ENCODE measurements at places on chromosomes 3 and 15. TPM values are rescaled to one million over a fixed set of nuclear protein-coding genes. Genes with fewer than 3 reads are reported as not detected.
A peak's percentile ranks its signal among the peaks of the same experiment; 100 is the strongest.

DNA sequence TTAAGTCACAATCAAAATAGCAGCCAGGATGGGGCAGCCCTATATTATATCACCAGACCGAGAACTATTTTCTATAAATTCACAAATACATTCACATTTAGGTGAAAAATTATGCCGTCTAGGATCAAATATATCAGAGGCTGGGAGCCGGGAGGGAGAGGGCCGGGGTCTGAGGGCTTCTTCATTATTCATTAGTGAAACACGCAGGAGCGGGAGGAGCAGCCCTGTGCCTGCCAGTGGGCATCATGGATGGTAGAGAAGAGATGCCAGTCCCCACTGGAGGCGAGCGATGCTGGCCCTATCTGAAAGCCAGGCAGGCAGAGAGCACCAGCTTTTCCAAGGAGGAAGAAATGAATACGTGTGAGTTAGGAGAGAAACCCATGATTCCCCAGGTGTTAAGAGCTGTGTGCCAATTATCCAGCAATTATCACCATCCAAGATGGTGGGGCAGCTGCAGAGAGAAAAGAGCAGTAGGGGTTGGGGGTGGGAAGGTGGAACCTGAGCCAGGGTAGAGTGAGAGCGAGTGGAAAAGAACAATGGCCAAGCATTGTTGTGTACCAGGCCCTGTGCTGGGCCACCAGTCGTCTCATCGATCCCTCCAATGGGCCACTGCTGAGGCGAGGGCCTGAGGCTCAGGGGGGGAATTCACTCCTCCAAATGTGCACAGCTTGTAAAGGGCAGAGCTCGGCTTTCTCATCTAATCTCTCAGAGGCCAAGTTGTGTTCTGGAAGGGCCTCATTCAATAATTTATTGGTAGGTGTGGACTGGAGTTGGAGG lies 261.3 kb upstream of the TLE3 start:
- DNase-seq = no peak

- no peak for DNase-seq
These were observed 77.0 kb upstream of the SEC13 start for GRCh38 chr3:10397879-10398278.

GRCh38 chr3:46130631-46131310 lies 77.3 kb downstream of the CCR1 start:
- no peak for DNase-seq

Gene SLC9C1
- total RNA-seq = 0.94 TPM

Gene LDHAL6B
- not detected for total RNA-seq

Gene GRM7
- 2.1 TPM for total RNA-seq

DNA sequence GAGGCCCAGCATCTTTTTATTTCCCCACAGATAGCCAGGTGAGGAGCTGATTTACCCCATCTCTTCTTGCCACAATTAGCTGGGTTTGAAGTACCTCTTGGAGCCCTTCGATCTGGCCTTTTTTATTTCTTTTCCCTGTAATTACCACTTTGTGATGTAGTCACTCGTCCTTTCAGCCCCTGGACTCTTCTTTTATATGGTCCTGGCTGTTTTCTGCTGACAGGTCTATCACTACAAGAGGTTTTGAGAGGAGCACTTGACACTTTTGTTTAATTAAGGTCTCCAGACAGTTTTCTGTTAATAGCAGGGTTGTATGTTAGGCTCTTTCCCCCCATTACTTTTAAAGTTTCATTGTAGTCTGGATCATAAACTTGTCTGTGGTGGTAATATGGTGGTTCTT lies 11.8 kb downstream of the ATXN7 start:
- DNase-seq = no peak

DNA sequence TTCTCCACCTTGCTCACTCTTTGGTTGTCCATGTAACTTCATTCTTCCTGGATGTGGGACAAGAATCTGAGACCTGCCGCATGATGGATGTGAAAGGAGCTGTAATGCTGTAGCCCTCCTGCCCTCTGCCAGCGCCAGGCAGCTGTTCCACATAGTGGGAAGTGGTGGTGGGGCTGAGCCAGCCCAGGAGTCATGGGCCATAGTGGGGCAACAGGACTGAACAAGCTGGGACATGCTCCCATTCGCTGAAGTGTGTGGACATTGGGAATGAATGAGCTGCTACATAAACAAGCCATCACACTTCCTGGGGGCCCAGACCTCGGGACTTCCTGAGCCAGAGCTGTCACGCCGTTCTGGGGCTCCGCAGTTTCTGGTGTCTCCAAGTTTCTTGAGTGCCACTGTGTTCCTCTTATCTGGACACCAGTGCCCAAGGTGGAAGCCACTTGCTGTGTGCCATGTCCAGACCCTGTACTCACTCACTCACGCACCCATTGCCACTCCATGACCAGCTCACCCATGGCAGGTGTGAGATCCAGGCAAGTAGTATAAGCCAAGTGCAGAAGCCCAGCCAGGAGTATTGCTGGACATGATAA lies 624.3 kb upstream of the EPHA6 start:
- no peak for DNase-seq

Gene RASL12
- 23.0 TPM for total RNA-seq

- no peak for DNase-seq
These were observed 36.1 kb downstream of the TYRO3 start for GRCh38 chr15:41594801-41595746.

Gene GP9
- total RNA-seq = 0.53 TPM

- peak; percentile 91 for DNase-seq
These were observed 109.7 kb upstream of the GALNT15 start for GRCh38 chr3:16064642-16065414.

DNA sequence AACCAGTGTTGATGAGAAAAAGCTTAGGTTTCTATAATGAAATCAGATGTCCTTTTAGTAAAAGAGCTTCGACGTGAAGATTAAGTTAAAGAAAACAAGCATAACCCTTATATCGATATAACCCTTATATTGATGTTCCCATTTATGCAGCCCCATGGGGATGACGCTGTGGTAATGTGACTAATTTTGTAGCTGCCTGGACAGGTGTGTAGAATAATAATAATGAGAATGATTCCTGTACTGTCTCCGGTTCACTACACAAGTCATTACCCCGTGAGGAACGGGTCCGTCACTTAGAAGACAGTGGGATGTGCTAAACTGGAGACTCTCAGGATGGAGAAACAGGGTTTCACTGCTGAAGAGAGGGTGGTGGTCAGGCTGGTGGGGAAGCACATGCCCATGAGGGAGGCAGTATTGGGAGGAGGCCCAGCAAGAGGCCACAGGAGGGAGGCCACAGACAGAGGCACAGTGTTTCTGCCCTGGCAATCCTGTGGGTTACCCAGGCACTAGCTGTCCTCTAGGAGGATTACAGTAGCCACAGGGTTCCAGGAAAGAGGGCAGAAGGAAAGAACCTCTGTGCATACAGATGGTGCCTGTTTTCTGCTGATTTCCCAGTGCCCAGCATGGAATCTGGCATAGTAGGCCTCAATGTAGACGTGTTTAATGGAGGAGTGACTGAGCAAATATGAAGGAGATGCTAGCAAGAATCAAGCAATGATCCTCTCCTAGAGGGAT lies 191.1 kb upstream of the TSC22D2 start:
- no peak for DNase-seq

DNA sequence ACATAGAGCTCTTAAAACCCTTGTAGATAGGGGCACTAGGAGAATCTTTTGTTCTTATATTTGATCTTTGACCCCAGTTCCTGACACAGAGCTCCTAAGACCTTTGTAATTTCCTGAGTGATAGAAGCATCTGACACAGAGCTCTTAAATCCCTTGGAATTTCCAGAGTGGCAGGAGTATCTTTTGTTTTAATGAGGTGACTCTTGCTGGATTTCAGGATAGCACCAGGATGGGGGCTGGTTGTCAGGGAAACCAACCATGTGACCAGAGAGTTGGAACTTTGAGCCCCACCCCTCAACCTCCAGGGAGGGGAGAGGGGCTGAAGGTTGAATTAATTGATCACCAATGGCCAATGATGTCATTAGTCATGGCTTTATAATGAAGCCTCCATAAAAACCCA lies 47.6 kb upstream of the ST8SIA2 start:
- no peak for DNase-seq

DNA sequence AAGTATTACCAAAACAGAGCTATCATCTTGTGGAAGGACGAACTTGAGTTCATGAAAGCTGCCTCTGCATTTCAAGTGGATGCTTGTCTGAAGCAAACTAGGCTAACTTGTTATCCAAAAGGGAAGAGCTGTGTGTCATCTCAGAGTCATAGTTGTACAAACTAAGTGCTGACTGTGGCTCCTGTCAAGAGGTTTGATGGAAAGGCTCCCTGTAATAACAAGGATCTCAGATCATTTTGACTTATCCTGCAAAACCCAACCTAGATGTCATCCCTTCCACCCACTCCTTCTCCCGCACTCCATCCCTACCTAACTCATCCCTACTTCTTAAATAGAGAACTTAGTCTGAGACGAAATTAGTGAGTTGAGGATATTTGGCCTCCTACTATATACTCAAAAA lies 110.8 kb downstream of the NR2E3 start:
- no peak for DNase-seq

Gene PLD1
- 36.8 TPM for total RNA-seq

- no peak for DNase-seq
These were observed 5.1 kb upstream of the SCAMP2 start for GRCh38 chr15:74878273-74878672.

- no peak for DNase-seq
These were observed 22.5 kb downstream of the CDCP1 start for GRCh38 chr3:45123581-45124269.

GRCh38 chr15:94135486-94136147 lies 95.7 kb upstream of the MCTP2 start:
- no peak for DNase-seq

Gene TTC21A
- 13.4 TPM for total RNA-seq

Gene MTMR10
- 67.7 TPM for total RNA-seq

Gene TNIK
- total RNA-seq = 9.5 TPM

- DNase-seq = no peak
These were observed 65.6 kb upstream of the MBNL1 start for GRCh38 chr3:152202976-152203626.

Gene ARL14
- not detected for total RNA-seq

Gene SEMA5B
- 10.1 TPM for total RNA-seq

Gene LYZL4
- total RNA-seq = not detected

- no peak for DNase-seq
These were observed 13.2 kb downstream of the LIMD1 start for GRCh38 chr3:45607790-45608189.

Measured in sciatic nerve (tissue), 2 donors.